Bronchial epithelial cell (primary cell): ENCODE measurements at places on chromosomes 5 and 9.

GRCh38 chr5:124289130-124289529 is 457.3 kb downstream of the ZNF608 start:
- no peak for DNase-seq

DNA sequence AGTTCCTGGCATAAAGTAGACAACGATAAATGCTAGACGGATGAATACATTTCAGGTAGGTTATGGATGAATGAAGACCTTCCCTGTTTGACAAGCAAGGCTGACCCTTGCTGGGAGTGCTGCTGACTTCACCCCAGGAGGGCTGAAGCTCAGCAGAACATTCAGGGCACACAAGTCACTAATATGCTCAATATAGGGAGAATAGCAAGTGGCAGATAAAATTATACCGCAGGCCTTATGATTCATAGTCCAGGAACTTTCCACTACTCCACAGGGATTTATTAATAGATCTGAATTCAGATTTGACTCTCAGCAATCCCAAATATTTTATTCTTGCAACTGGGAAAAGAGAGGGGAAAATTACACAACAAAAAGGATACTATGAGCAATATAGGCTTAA is 38.2 kb upstream of the GRAMD2B start:
- peak; percentile 81 for DNase-seq

DNA sequence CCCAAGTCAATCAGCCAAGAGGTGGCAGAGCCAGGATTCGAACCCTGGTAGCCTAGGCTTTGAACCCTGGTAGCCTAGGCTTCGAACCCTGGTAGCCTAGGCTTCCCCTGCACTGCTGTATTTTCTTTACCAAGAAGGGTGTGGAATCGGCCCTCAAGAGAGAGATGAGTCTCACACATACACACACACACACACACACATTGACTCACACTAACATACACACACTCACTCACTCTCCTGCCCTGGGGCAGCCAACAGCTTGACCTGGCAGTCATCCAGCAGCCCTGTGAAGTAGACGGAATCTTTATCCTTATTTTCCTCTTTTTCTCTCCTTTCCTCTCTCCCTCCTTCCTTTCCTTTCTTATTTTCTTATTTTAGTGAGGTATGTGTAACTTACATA is 55.4 kb upstream of the RPL26L1 start:
- peak; percentile 95 for DNase-seq

DNA sequence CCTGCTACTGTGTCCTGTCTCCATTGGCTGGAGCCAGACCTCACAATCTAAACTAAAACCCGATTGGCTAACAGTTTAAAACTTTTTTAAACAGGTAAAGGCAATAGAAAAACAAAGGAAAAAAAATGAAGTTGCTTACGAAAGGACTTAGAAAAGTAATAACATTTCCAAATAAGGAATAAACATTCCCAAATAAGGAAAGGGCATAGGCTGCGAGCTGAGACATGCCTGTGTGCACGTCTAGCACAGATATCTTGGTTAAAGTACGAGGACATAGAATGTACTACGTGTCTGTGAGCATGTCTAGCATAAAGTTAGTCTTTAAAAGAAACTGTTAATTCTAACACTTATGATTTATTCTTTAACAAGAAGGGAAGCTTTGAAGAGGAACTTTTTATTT is 15.3 kb upstream of the FAM120A start:
- DNase-seq, result peak; percentile 71

GRCh38 chr5:63726496-63726895 is 235.7 kb downstream of the HTR1A start:
- DNase-seq, result no peak

DNA sequence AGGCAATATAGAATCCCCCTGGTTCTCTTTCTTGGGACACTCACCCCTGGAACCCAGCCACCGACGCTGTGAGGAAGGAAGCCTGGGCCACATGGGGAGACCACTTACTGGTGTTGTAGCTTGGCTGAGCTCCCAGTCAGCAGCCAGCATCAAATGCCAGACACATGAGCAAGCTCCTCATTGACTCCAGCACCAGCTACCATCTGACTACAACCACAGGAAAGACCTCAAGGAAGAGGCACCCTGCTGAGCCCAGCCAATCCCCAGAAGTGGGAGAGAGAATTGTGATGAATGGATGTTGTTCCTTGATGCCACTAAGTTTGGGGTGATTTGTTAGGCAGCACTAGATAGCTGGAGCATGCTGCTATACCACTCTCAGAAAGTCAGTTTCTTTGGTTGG is 36.0 kb downstream of the BNIP1 start:
- DNase-seq, result no peak
